ENCODE measurements at places on chromosomes 4 and X. TPM values are rescaled to one million over a fixed set of nuclear protein-coding genes. Genes with fewer than 3 reads are reported as not detected.

GRCh38 chr4:79823148-79823763 is 249.8 kb downstream of the ANTXR2 start:
- DNase-seq: no peak
- H3K36me3 ChIP-seq: no peaks in the 10 kb centered on the region
- H3K4me3 ChIP-seq: no peak overlapping the region

DNA sequence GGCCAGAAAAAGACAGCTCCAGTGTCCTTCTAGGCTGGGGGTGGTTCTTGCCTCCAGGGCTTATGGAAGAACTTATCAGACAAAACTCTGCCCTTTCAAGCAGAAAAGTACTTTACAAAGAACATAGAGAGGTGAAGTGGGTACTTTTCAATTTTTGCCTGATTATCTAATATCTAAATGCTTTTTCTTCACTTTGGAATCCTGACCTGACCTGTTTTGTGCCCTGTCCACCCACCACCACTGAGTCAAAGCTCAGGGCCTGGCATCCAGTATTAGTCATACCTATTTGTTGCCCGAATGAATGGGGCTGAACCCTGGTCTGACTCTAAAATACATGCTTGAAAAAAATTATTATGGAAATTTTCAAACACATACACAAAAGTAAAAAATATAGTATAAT is 37.2 kb downstream of the RTL9 start:
- no peaks in the 10 kb centered on the region for H3K4me1 ChIP-seq
- H3K27ac ChIP-seq: no peak overlapping the region
- DNase-seq: no peak
- no peaks in the 10 kb centered on the region for H3K36me3 ChIP-seq
- no peak overlapping the region for H3K4me3 ChIP-seq

- H3K27me3 ChIP-seq: no peaks in the 10 kb centered on the region
- H3K4me1 ChIP-seq: no peaks in the 10 kb centered on the region
- H3K4me3 ChIP-seq: no peak overlapping the region
- DNase-seq: no peak
- no peaks in the 10 kb centered on the region for H3K36me3 ChIP-seq
These were observed 69.2 kb downstream of the PAQR3 start for GRCh38 chr4:78870056-78870455.

GRCh38 chrX:150038315-150038714 is 100.0 kb upstream of the EOLA2 start:
- no peak for DNase-seq
- peaks cover 11% of the 10 kb centered on the region for H3K4me1 ChIP-seq
- no peaks in the 10 kb centered on the region for H3K36me3 ChIP-seq
- no peaks in the 10 kb centered on the region for H3K27me3 ChIP-seq

DNA sequence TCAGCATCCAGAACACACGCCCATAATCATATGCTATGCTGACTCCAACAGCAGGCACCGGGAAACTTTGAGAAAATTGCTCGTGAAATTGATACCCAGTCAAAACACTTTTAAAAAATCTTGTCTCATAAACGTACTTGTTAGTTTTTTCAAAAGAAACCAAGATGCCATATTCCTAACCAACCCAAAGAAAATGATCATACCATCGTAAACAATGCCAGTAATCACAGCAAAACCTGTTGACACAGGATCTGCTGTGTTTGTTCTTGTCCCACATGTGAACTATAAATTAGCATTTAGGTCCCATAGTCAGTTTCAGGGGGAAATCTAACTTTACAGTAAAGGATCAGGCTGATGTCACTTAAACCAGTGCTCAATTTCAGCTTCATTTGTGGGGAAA is 23.0 kb downstream of the PRSS12 start:
- no peaks in the 10 kb centered on the region for H3K27me3 ChIP-seq
- peaks cover 18% of the 10 kb centered on the region for H3K4me1 ChIP-seq
- DNase-seq: no peak
- no peak overlapping the region for H3K4me3 ChIP-seq
- H3K27ac ChIP-seq: no peak overlapping the region

- no peaks in the 10 kb centered on the region for H3K27me3 ChIP-seq
- H3K4me1 ChIP-seq: peaks cover 28% of the 10 kb centered on the region
- no peaks in the 10 kb centered on the region for H3K36me3 ChIP-seq
- DNase-seq: no peak
- H3K4me3 ChIP-seq: no peak overlapping the region
- H3K27ac ChIP-seq: no peak overlapping the region
These were observed 36.6 kb downstream of the IRF2 start for GRCh38 chr4:184437565-184438265.

GRCh38 chr4:51853027-51853682 is 10.2 kb downstream of the DCUN1D4 start:
- no peaks in the 10 kb centered on the region for H3K27me3 ChIP-seq
- peak overlapping the region; percentile 33 for H3K27ac ChIP-seq
- no peaks in the 10 kb centered on the region for H3K36me3 ChIP-seq
- H3K4me1 ChIP-seq: peaks cover 49% of the 10 kb centered on the region
- DNase-seq: peak; percentile 19

- no peaks in the 10 kb centered on the region for H3K4me1 ChIP-seq
- H3K4me3 ChIP-seq: no peak overlapping the region
- H3K27me3 ChIP-seq: no peaks in the 10 kb centered on the region
- no peak for DNase-seq
These were observed 500.2 kb downstream of the STIM2 start for GRCh38 chr4:27360790-27361267.

DNA sequence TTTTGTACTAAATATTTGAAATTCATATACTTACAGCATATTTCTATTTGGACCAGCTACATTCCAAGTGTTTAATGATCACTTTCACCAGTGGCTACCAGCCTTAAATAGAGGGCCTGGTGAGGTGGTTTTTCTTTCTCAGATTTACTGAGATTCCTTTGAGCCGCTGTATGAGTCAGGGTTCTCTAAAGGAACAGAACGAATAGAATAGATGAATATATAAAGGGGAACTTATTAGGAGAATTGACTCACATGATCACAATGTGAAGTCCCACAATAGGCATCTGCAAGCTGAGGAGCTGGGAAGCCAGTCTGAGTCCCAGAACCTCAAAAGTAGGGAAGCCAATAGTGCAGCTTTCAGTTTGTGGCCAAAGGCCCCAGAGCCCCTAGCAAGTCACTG is 146.2 kb upstream of the TLL1 start:
- no peak overlapping the region for H3K4me3 ChIP-seq
- H3K27ac ChIP-seq: no peak overlapping the region
- no peaks in the 10 kb centered on the region for H3K27me3 ChIP-seq
- no peaks in the 10 kb centered on the region for H3K36me3 ChIP-seq

DNA sequence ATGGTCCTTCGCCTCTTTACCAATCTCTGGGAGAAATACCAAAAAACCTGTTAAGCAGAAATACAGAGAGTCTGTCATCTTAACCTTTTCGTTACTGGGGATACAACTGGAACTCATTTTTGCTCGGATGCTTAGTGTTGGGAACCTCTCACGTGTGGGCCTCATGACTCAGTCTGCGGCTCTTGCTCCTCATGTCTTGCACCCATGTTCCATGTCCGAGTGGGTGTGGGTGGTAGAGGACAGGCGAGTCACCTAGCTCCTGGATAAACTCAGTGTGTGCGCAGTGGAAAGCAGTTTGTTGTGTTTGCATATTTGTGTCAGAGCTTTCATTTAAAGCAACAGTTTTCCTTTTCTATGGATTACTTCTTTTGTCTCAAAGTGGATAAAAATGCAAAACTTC is 70.6 kb downstream of the TNIP2 start:
- H3K36me3 ChIP-seq: peaks cover 3% of the 10 kb centered on the region
- H3K4me1 ChIP-seq: no peaks in the 10 kb centered on the region
- no peak overlapping the region for H3K27ac ChIP-seq
- no peak for DNase-seq

DNA sequence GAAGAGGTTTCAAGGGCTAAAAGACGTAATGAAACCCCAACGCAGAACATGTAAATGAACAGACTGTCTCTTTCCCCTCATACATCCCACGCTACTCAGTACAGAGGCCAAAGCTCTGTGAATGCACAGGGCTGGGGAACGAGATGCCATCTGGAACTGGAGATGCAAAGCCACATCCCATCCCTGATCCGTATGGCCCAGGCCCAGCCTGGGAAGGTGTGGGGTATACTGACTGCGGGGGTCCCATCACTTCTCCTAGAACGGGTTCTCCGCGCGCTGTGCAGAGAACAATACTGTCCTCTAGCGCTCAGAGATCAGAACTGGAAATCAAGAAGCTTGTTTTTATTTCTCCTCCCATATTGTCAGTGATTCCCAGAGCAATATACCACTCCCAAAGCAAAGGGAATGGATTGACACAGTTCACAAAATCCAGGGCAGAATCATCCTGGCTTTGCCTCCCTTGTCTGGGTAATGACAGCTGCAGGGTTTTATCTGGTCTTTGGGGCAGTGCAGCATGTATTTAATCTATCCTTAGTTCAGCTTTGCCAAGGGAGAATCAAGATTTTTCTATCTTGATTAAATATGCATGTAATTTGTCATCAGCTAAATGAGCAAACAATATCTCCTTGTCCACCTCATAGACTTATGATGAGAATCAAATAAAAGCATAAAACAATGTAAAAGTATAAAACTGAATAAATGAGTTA is 47.3 kb upstream of the TLR3 start:
- H3K36me3 ChIP-seq: no peaks in the 10 kb centered on the region
- H3K27me3 ChIP-seq: no peaks in the 10 kb centered on the region
- no peak overlapping the region for H3K4me3 ChIP-seq
- H3K27ac ChIP-seq: no peak overlapping the region
- no peak for DNase-seq

- no peak for DNase-seq
- no peaks in the 10 kb centered on the region for H3K36me3 ChIP-seq
- H3K27me3 ChIP-seq: no peaks in the 10 kb centered on the region
- H3K27ac ChIP-seq: no peak overlapping the region
- H3K4me3 ChIP-seq: no peak overlapping the region
- peaks cover 13% of the 10 kb centered on the region for H3K4me1 ChIP-seq
These were observed 8.5 kb downstream of the SLC25A43 start for GRCh38 chrX:119407681-119408080.

GRCh38 chrX:110268886-110269285 is 49.0 kb downstream of the AMMECR1 start:
- H3K27me3 ChIP-seq: no peaks in the 10 kb centered on the region
- H3K4me1 ChIP-seq: peaks cover 5% of the 10 kb centered on the region
- no peak for DNase-seq

- DNase-seq: no peak
- H3K4me1 ChIP-seq: no peaks in the 10 kb centered on the region
- no peaks in the 10 kb centered on the region for H3K27me3 ChIP-seq
These were observed 647.4 kb upstream of the GALNT7 start for GRCh38 chr4:172521248-172521647.

DNA sequence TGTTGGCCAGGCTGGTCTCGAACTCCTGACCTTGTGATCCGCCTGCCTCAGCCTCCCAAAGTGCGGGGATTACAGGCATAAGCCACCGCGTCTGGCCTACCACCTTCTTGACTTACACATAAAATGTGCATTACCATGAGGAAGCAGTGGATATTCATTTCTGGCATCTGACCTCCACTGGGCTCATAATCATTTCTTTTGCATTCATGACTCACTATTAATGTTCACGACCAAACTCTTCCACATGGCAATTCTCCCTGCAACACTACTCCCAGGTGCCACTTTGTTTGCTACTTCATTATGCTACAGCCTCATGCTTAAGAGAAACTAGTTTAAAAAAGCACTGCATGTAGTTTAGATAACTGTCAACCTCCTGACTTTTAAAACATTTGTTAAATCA is 22.7 kb downstream of the RASGEF1B start:
- DNase-seq: no peak
- H3K27me3 ChIP-seq: no peaks in the 10 kb centered on the region
- H3K27ac ChIP-seq: no peak overlapping the region
- no peaks in the 10 kb centered on the region for H3K4me1 ChIP-seq
- no peak overlapping the region for H3K4me3 ChIP-seq

DNA sequence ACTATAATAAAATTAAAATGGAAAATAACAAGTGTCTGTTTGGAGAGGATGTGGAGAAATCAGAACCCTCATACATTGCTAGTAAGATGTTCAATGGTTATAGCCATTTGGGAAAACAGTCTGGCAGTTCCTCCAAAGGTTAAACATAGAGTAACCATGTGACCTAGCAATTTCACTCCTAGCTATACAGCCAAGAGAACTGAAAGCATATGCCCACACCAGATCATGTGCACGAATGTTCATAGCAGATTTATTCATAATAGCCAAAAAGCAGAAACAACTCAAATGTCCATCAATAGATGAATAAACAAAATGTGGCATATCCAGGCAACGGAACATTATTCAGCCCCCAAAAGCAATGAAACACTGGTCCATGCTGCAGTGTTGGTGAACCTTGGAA is 9.4 kb upstream of the CCNQ start:
- no peak overlapping the region for H3K27ac ChIP-seq
- H3K27me3 ChIP-seq: no peaks in the 10 kb centered on the region
- H3K4me3 ChIP-seq: no peak overlapping the region
- DNase-seq: no peak
- peaks cover 10% of the 10 kb centered on the region for H3K4me1 ChIP-seq
- no peaks in the 10 kb centered on the region for H3K36me3 ChIP-seq

Gene ATOH1
- not detected for total RNA-seq

Gene ACE2
- 17.5 TPM for total RNA-seq

Gene TMEM185A
- 8.0 TPM for total RNA-seq

Gene RAB33A
- 0.78 TPM for total RNA-seq

Gene CT45A10
- total RNA-seq: not detected

Gene ARHGAP36
- not detected for total RNA-seq

Gene SERPINA7
- total RNA-seq: not detected

Gene ACOT9
- 6.3 TPM for total RNA-seq

Gene MAGEB1
- total RNA-seq: not detected

Gene NLRP2B
- total RNA-seq: not detected
